ENCODE measurements at places on chromosomes 16 and 17.

DNA sequence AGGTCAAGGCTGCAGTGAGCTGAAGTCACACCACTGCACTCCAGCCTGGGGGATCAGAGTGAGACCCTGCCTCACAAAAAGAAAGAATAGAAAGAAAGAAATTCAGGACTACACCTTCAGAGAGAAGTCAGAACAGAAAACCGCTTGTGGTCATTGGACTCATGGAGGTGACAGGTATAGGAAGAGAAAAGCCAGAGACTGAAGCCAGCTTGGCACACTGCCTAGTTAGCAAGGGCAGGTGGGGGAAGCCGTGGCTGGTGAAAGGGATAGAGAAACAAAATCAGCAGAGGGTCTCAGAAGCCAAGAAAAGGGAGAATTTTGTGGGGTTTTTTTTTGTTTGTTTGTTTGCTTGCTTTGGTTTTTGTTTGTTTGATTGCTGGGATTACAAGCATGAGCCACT, 32.9 kb upstream of the SKAP1 start:
- no peak for DNase-seq

GRCh38 chr16:59324462-59324861, 590.3 kb upstream of the GOT2 start:
- no peak for DNase-seq

- DNase-seq = no peak
Observed at GRCh38 chr17:57441270-57441600, 184.9 kb downstream of the MSI2 start.

GRCh38 chr17:4327606-4328005, 38.9 kb downstream of the UBE2G1 start:
- no peak for DNase-seq

DNA sequence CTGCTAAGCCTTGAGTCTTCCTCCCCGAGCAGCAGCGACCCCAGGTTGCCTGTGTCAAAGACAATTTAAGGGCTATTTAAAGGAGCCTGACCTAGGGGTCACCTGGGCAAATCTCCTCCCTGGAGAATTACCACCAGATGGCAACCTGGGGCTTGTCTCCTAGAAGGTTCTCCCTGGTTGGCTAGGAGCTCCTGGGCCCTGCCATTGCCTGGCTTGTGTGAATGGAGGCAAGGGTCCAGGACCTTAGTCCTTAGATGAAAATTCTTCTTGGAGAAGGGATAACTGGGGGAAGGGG, 51.3 kb upstream of the TAC4 start:
- DNase-seq = no peak

DNA sequence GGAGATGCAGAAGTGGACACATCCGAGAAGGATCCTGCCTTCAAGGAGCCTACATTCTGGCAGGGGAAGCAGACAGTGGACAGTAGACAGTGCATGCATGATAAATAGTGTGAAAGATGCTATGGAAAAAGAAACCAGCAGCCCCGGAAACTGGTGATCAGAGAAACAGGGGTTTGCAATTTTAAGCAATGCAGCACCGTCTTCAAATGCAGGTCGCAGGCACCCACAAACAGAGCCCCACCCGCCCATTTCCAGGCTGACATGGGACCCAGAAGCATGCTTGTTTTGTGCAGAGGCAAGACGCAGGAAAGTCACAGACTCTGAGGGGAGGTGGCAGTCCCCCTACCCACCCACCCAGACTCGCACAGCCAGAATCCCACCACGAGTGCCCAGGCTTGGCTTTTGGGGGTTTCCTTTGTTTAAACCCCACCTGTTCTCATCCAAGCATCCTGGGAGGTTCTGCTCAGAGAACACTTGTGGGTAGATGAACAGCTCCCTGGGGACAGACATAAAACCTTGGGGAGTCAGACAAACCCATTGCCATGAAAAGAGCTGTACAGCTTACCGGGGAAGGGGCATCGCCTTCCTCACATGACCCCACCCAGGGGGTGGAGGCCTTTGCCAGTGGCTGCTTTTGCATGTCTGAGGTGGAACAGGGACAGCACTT, 114.3 kb downstream of the MGAT5B start:
- DNase-seq = no peak

- DNase-seq = no peak
Observed at GRCh38 chr16:53973021-53973420, 269.1 kb downstream of the FTO start.

GRCh38 chr17:33875973-33876372, 379.1 kb upstream of the CCL2 start:
- DNase-seq = no peak

DNA sequence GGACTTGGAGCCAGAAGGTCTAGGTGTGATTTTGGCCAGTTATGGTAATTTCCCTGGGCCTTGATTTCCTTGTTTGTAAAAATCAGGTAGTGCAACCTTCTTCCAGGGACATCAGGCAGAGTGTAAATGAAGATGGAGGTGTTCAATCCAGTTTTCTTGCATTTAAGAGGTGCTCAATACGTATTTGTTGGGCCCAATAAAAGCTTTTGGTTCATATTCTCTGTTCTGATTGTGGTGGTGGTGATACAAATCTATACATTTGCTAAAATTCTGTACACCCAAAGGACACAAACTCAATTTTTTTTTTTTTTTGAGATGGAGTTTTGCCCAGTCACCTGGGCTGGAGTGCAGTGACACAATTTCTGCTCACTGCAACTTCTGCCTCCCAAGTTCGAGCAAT, 6.0 kb downstream of the CD79B start:
- DNase-seq = no peak

- no peak for DNase-seq
Observed at GRCh38 chr16:86876499-86876898, 298.1 kb downstream of the FOXL1 start.

GRCh38 chr16:77548151-77548550, 113.3 kb upstream of the ADAMTS18 start:
- no peak for DNase-seq

- DNase-seq = no peak
Observed at GRCh38 chr16:78209951-78210661, 110.7 kb downstream of the WWOX start.

DNA sequence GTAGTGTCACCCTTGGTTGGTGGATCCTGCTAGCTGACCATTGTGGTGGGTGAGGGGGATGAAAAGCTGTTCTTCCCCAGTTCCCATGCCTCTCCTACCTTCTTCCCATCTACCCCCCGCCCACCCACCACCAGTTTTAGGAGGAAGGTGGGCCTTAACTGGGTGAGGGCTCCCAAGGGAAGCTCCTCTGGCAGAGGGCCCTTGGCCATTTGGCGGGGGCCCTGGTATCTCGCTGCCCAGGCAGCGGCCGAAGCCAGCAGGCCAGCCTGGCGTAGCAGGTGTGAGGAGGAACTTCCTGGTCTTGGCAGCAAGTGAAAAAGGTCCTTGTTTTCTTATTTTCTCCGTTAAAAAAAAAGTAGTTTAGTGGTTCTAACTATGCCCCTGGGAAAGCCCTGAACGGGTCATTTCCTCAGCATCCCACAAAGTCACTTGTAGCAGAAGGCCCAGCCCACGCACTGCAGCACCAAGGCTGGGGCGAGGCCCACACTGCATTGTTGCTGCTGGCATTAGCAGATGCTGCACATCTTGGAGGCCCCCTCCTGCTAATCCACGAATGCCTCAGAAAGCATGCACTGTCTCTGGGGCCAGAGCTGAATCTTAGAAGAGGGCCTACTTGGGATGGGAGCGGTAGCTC, 72.5 kb downstream of the MPRIP start:
- no peak for DNase-seq

Data from NCI-H524 treated with DMSO at 0.1 percent for 48 hours (cell line).